ENCODE measurements at places on chromosomes 7 and 10. TPM values are rescaled to one million over a fixed set of nuclear protein-coding genes. Genes with fewer than 3 reads are reported as not detected.

The WNT8B gene
- not detected for total RNA-seq

The EBF3 gene
- 0.20 TPM for total RNA-seq

The ARMS2 gene
- total RNA-seq: not detected

The SLC37A3 gene
- total RNA-seq: 26.8 TPM

The PKD2L1 gene
- total RNA-seq: 0.09 TPM

The PDK4 gene
- 10.3 TPM for total RNA-seq

The TBRG4 gene
- total RNA-seq: 111 TPM

The CREB5 gene
- total RNA-seq: 5.3 TPM

The SPDYE16 gene
- not detected for total RNA-seq

The MAD1L1 gene
- total RNA-seq: 24.1 TPM

The NDUFB2 gene
- 377 TPM for total RNA-seq

The OIT3 gene
- total RNA-seq: not detected

The HTR5A gene
- total RNA-seq: not detected

The SSC4D gene
- 1.6 TPM for total RNA-seq

The SMKR1 gene
- total RNA-seq: 10.1 TPM

The TMEM273 gene
- not detected for total RNA-seq

The FAM241B gene
- 17.2 TPM for total RNA-seq

The A1CF gene
- total RNA-seq: not detected

The OPN4 gene
- total RNA-seq: not detected

The CDHR3 gene
- 4.7 TPM for total RNA-seq

The IFIT3 gene
- 5.0 TPM for total RNA-seq

The ZNF853 gene
- total RNA-seq: 2.0 TPM

The OR2A42 gene
- total RNA-seq: not detected

The PVRIG gene
- total RNA-seq: not detected

The LDB3 gene
- 0.07 TPM for total RNA-seq

The ITGB8 gene
- 1.3 TPM for total RNA-seq

The TLX1 gene
- total RNA-seq: not detected

The KCNH2 gene
- 1.5 TPM for total RNA-seq

The R3HCC1L gene
- total RNA-seq: 13.9 TPM

The ABCB4 gene
- not detected for total RNA-seq

The NYAP1 gene
- total RNA-seq: 2.8 TPM

The ZNF467 gene
- 0.97 TPM for total RNA-seq

The CPN1 gene
- total RNA-seq: 0.20 TPM

The TAX1BP1 gene
- 95.3 TPM for total RNA-seq

The EGR2 gene
- total RNA-seq: 0.52 TPM

The LMOD2 gene
- not detected for total RNA-seq

The FRAT1 gene
- 1.7 TPM for total RNA-seq

The BUD23 gene
- 137 TPM for total RNA-seq

The MSS51 gene
- total RNA-seq: 0.26 TPM

The PSPH gene
- 27.4 TPM for total RNA-seq

The AGR3 gene
- not detected for total RNA-seq

The GPR158 gene
- total RNA-seq: 0.07 TPM

The LOXL4 gene
- 1.4 TPM for total RNA-seq

The FFAR4 gene
- total RNA-seq: 0.30 TPM

The PKD1L1 gene
- total RNA-seq: 0.03 TPM

The KAZALD1 gene
- 3.0 TPM for total RNA-seq

The OR13A1 gene
- total RNA-seq: not detected

The GRID2IP gene
- total RNA-seq: not detected

The EMX2 gene
- not detected for total RNA-seq

The SPDYE5 gene
- not detected for total RNA-seq

The C7orf33 gene
- not detected for total RNA-seq

The HMX3 gene
- not detected for total RNA-seq

The ACTL6B gene
- total RNA-seq: not detected

The THSD7A gene
- total RNA-seq: 1.7 TPM

The ZNF117 gene
- total RNA-seq: 0.35 TPM

The RTKN2 gene
- 0.91 TPM for total RNA-seq

The CALD1 gene
- total RNA-seq: 138 TPM

Data from A549 treated with GW870086 at 1 μM for 4 hours (cell line).